ENCODE measurements at places on chromosomes 5 and 9.
A peak's percentile ranks its signal among the peaks of the same experiment; 100 is the strongest.

- DNase-seq: peak; percentile 31
These were observed 126.2 kb downstream of the SAXO1 start for GRCh38 chr9:18906656-18907395.

DNA sequence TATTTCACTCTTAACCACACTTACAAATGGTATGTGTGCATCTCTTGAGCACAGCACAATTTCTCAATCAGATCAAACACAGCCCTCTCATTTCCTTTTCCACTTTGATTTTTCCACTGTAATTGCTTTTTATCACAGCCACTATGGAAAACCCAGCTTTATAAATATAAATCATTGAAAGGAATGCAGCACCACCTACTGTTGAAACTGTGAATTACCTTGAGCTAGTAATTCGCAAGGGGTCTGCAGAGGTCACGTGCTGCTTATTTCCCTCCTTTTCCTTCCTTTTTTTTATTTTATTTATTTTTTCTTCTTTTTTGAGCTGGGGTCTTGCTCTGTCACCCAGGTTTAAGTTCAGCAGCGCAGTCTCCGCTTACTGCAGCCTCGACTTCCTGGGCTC, 76.9 kb downstream of the CDH6 start:
- no peak for DNase-seq

GRCh38 chr5:158364367-158364766, 505.4 kb upstream of the CLINT1 start:
- DNase-seq: no peak

DNA sequence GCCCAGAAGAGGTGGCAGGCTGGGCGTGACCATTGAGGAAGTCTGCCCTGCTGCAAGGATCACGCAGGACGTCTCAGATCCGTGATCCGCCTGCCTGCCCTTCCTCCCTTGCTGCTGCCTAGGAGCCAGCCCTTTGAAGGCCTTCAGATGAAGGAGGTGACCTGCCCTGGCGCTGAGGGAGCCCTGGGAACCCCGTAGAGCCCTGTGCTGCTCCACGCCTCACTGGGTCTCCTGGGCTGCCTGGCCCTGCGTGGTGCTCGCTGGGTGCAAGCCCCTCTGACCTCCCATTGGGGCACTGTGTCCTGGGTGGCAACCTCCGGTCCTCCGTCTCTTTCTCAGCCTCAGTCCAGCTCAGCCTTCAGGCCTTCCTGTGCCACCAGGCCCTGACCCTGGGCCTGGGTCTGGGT, 295.3 kb upstream of the IRX4 start:
- no peak for DNase-seq

- no peak for DNase-seq
These were observed 41.3 kb downstream of the TMEM174 start for GRCh38 chr5:73214306-73214705.

DNA sequence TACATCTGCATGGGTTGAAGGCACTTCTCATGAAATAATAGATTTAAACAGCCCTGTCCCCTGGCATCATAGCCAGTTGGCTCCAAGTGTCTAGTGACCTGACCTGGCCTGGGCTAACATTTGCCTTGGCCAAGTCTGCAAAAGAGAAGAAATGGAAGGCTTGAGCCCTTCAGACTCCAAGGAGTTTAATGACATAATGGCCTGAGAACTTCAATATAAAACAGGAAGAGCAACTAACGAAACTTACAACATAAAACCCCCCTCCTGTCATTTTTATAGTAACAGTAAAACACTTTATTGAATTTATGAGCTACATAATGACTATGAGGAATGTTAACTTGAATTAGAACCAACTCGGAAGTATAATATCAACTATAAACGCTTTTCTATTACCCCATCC, 218.8 kb upstream of the TBCA start:
- no peak for DNase-seq

GRCh38 chr9:138102246-138103051, 224.9 kb downstream of the CACNA1B start:
- no peak for DNase-seq

Data from HS-5 (cell line).